ENCODE measurements at places on chromosomes 7 and 10. TPM values are rescaled to one million over a fixed set of nuclear protein-coding genes. Genes with fewer than 3 reads are reported as not detected.

- no peak for DNase-seq
These were observed 148.8 kb downstream of the PPP1R9A start for GRCh38 chr7:95056107-95056739.

DNA sequence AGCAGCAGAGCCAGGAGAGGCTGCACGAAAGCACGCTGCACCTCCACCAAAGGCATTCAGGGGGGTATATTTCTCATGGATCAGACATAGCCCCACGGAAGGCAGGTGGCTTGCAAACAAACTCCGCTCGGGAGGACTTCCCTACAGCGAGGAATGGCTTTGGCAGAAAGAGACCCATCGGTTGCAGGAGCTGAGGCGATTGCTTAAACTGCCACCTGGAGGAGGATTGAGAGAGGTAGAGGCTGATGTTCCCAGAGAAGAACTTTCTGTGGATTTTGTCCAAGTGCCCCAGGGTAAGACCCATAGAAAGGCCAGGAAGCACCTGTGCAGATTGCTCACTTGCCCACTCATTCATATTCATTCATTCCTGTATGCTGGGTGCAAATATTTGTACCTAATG, 89.1 kb downstream of the NEUROD6 start:
- no peak for DNase-seq

GRCh38 chr10:98172495-98172894, 38.0 kb downstream of the R3HCC1L start:
- no peak for DNase-seq

DNA sequence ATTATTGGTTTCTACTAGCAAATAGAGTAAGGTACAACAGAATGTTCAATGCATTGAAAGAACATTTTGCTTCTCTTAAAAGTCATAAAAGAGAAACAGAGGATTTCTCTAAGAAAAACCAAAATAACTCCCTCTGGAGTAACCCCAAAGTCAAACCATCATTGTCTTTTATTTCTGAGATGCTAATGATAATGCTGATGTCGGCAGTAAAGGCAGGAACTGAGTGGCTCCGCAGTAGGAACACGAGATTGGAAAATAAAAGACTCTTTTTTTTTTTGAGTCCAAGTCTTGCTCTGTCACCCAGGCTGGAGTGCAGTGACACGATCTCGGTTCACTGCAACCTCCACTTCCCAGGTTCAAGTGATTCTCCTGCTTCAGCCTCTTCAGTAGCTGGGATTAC, 2.7 kb upstream of the USP54 start:
- DNase-seq = no peak

Gene HOXA7
- 0.04 TPM for polyA plus RNA-seq

Gene LIPJ
- 0.01 TPM for polyA plus RNA-seq

DNA sequence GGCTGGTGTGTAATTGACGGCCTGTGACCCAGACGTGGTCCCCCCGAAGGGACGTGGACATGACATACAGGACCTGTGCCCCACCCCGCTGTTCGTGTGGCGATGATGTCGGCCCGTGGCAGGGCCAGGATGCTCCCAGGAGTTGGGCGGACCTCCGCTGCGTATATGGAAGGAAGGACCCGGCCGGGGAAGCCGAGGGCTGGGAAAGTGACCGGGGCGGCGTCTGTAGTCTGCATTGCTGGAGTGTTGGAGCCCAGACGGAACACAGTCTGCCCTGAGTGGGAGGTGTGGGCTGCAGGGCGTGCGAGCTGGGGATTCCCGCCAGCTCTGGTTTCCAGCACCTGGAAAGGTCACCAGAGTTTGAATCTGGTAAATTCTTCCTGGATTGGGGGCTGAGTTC, 45.0 kb upstream of the FOXL3 start:
- no peak for DNase-seq

- no peak for DNase-seq
These were observed 55.3 kb downstream of the KIF5B start for GRCh38 chr10:32000937-32001336.

- DNase-seq = no peak
These were observed 2.9 kb upstream of the SPACDR start for GRCh38 chr7:100466653-100467605.

DNA sequence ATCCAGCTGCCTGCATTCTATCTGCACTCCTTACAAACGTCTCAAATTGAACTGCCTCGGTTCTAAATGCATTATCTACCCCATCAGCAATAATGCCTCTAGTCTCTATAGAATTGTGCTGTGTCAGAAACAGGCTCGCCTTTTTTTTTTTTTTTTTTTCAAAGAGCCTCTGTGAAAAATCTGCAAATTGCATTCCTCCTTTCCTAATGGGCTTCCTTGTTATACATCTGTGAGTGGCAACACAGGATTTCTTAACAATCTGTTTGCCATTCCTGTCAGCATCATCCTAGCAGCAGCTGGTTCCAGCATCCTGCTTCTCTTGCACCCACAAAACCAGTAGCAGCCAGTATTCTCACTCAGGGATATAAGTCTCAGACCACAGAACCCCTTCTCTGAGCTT, 413.5 kb upstream of the SEMA3D start:
- DNase-seq = no peak

DNA sequence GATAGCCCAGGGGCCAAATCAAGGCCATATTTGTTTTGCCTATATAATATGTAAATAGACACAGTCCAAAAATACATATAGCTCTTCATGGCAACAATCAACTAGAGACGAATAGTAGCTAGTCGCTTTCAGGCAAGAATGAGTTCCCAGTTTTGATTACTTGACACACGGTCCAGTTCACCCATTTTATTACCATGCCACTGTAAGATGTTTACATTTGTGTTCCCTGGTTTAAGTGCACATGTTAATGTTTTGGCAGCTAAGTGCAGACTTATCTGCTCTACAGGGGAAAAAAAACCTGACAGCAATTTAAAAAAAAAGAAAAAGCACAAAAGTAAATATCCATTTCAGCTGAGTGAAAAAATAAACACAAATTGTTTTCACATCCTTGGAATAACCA, 213.1 kb downstream of the TPK1 start:
- DNase-seq = no peak

DNA sequence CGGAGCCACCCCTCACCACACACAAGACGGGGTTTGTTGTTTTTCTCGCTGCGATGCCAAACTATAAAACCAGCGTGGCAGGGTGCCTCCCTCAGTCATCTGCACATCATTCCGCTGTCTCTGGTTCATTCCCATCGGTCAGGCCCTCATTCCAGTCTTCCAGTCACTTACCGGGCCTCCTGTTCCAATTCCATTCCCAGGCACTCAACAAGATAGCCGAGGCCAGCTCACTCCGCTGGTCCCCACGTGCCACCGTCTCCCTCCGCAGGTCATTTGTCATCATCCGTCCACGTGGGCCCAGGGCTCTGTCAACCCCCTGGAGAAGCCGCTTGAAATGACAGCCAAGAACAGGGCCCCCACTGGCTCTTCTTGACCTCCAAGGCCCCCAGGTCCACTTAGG, 6.1 kb upstream of the TMEM184A start:
- no peak for DNase-seq

- DNase-seq = no peak
These were observed 150.4 kb downstream of the ANK3 start for GRCh38 chr10:60239228-60239627.

Gene EPO
- polyA plus RNA-seq = not detected

Gene ZMIZ1
- polyA plus RNA-seq = 26.8 TPM

GRCh38 chr10:74922921-74923320, 96.5 kb downstream of the KAT6B start:
- DNase-seq = no peak

Gene ZCCHC24
- polyA plus RNA-seq = 22.4 TPM

Gene ANKRD30A
- not detected for polyA plus RNA-seq

GRCh38 chr10:49605216-49605938, 4.7 kb upstream of the SLC18A3 start:
- no peak for DNase-seq

GRCh38 chr7:77913977-77914607, 115.5 kb downstream of the PHTF2 start:
- no peak for DNase-seq

GRCh38 chr7:34015651-34016050, 110.3 kb downstream of the BMPER start:
- DNase-seq = no peak

Gene FGFR2
- polyA plus RNA-seq = 0.22 TPM

Gene IQUB
- 0.15 TPM for polyA plus RNA-seq
